Stimulated activated CD8-positive, alpha-beta memory T cell treated with anti-CD3 and anti-CD28 coated beads, Interleukin-7, amount 100 ng/mL, for 1 hour (primary cell): ENCODE measurements at places on chromosomes 5 and 9.

- no peak for DNase-seq
These were observed 2.4 kb upstream of the EXOC3 start for GRCh38 chr5:440401-441201.

- DNase-seq, result no peak
These were observed 244.8 kb upstream of the MPDZ start for GRCh38 chr9:13524245-13524644.

- no peak for DNase-seq
These were observed at the start of gene DAPK1 for GRCh38 chr9:87497604-87498045. TSS of gene DAPK1 (plus strand) at chr9:87497867. CDS start at chr9:87499078, 1,211 bp downstream.

DNA sequence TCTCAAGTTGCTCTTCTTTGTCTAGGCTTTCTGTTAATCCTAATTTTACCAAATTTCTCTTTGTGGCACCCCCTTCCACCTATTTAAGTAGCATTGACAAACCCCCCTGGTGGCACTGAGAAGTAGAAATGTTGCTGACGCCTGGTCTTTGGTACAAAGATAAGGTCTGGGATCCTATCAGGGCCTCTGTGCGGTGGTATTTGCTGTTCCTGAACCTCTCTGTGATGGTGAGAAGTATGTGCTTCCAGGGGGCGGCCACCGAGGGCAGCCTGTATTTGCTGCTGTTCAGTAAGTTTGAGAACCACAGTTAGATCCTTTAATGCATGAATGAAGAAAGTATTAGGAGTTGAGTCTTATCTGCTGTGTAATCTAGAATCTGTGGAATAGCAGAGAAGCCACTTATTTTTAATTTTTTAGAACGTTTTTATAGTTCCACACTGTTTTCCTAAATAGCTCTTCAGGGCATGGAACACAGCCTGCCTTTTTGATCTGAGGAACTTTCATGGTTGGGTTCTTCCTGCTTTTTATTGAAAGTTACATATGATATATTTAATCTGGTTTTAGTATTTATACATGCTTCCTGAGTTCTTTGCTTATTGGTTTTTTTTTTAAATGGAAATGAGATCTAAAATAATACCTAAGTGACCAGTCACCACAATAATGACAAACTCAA is 124.2 kb downstream of the TRIO start:
- DNase-seq, result no peak

DNA sequence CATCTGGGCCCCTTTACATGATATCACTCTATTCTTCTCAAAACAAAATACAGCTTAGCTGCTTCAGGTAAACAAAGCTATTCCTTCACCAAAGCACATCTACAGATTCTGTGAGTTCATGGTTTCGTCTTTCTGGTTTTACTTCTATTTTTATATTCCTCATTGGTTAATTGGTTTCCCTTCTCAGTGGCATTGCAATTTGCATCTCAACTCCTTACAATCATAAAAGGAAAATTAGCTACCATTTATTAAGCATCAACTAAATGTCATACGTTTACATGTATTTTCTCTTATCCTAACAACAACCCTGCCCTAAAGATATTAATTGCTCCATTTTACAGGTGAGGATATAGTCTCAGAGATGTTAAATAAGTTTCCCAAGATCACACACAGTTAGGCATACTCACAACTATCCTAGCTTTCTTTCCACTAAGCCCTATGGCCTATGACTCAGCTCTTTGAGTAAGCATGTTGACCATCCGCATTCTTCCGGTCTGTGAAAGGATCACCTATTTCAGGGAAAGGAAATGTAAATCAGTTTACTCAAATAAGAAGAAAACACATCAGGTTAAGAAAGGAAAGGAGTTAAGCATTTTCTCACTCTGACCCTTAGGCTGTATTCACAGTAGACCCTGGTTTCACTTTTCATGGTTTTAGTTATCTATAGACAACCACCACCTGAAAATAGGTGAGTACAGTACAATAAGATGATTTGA is 146.1 kb downstream of the CAAP1 start:
- DNase-seq, result no peak

GRCh38 chr5:73266925-73267765 is 94.2 kb downstream of the TMEM174 start:
- no peak for DNase-seq

- no peak for DNase-seq
These were observed 834.1 kb upstream of the C9orf72 start for GRCh38 chr9:28407351-28407750.
